ENCODE measurements at places on chromosomes 1 and 21.

- no peak for DNase-seq
Observed at GRCh38 chr1:8217011-8217711, 100.8 kb upstream of the SLC45A1 start.

DNA sequence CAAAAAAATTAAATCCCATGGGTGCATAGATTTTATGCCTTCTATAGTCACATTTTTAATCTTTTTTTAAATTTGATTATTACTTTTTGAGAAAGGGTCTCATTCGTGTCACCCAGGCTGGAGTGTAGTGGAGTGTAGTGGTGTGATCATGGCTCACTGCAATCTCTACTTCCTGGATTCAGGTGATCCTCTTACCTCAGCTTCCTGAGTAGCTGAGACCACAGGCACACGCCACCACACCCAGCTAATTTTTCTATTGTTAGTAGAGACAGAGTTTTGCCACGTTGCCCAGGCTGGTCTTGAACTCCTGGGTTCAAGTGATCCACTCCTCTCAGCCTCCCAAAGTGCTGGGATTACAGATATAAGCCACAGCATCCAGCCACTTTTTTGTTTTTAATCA lies 10.4 kb downstream of the CBR3 start:
- no peak for DNase-seq

- no peak for DNase-seq
Observed at GRCh38 chr1:88378560-88378959, 305.5 kb upstream of the PKN2 start.

GRCh38 chr1:208885650-208886049 lies 641.5 kb upstream of the PLXNA2 start:
- no peak for DNase-seq

DNA sequence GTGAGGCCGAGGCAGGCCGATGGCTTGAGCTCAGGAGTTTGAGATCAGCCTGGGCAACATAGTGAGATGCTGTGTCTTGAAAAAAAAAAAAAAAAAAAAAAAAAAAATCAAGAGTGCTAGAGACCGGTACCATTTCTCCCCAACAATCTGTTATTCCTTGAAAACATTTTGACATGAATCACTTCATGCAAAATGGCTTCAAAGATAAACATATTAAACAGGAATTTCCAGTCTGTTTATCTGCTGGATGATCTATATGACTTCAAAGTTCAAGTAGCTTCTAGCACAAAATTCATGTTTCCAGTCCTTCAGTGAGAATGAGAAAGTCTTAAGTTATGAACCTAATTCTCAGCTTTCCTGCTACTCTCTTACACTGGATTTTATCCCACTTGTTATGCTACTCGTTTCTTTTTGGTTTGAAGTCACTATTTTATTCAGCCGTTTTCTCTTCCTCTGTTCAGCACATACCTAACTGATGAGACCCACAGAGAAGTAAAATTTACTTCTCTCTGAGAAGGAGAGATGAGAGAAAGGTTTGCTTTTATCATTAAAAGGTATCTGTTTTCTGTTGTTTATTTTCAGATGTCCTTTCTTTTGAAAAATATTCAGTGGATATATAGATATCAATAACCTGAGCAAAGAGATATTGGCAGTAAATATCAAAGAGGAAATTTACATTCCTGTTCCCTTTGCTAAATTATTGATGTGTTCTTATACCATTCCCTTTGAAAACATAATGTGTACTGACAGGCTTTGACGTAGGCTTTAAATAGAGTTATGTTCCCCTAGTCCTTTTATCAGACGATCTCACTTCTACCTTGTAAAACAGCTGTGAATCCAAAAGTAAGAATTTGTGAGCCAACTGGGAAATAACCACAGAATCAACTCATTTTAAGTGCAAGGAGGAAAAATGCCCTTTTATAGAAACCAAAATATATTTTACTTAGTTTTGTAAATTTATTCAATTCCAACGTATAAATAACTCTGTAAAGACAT lies 38.2 kb downstream of the CD46 start:
- DNase-seq: no peak

GRCh38 chr21:41883582-41883981 lies 4.4 kb upstream of the PRDM15 start:
- DNase-seq: no peak

- no peak for DNase-seq
Observed at GRCh38 chr1:35637401-35637809, 3.9 kb downstream of the PSMB2 start.

DNA sequence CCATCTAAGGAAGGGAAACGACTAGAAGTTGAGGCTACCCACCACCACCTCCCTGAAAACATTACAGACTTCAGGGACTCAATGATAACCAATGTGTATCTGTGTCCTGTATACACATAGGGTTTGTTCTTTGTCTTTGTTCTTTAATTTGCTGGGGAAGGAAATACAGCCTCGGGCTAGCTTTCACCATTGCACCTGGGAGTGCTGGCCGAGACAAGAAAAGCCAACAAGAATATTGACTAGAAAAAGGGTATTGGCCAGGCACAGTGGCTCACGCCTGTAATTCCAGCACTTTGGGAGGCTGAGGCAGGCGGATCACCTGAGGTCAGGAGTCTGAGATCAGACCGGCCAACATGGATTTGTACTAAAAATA lies 50.4 kb downstream of the MDM4 start:
- DNase-seq: no peak

GRCh38 chr1:221774054-221774842 lies 32.4 kb upstream of the DUSP10 start:
- no peak for DNase-seq

DNA sequence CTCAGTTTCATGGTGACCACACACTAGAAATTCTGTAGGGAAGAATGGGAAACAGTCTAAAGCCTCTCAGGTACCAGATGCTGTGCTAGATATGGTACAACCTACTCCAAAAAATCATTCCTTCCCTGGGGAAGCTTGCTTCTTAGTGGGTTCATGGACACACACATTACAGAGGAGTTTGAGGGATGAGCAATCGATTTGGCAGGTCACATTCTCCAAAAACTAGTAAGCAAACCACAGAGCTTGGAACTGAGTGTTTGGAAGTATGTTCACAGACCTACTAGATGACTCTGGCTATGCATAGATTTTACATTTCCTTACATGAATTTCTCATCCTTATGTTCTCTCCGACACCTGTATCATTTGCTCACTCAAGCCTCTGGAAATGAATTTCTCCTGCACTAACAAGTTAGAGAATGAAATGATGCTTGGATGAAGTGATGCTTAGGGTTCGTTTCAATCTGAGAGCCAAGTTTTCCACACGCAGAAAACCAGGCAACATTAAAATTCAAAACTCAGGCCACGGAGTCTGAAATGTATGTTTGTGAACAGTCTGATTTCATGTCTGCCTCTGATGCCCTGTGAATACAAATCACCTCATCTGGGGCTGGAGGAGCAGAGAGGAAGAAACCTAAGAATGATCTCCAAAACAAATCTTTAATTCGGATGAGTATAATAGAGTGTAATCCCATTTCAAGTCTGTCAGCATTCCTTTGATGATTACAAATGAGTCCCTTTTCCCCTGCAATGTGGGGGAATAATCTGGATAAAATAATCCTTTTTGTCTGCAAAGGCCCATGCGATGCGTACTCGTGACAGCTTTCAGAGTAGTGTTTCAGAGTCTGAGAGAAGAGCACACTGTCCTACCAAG lies 11.0 kb downstream of the EVA1C start:
- DNase-seq: no peak

- DNase-seq: no peak
Observed at GRCh38 chr1:67485046-67485811, 55.0 kb upstream of the SERBP1 start.

- DNase-seq: no peak
Observed at GRCh38 chr1:38788341-38789336, 70.9 kb downstream of the RRAGC start.

DNA sequence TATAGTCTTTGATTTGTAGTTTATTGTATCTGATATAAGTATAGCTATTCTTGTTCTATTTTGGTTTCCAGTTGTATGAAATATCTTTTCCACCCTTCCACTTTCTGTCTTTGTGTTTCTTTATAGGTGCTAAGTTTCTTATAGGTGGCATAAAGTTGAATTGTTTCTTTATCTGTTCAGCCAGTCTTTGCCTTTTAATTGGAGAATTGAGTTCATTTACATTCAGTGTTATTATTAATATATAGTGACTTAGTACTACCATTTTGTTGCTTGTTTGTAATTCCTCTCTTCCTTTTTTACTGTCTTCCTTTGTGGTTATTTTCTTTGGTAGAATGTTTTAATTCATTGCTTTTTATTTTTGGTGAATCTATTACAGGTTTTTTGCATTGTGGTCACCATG lies 77.7 kb downstream of the MAGI3 start:
- DNase-seq: no peak

DNA sequence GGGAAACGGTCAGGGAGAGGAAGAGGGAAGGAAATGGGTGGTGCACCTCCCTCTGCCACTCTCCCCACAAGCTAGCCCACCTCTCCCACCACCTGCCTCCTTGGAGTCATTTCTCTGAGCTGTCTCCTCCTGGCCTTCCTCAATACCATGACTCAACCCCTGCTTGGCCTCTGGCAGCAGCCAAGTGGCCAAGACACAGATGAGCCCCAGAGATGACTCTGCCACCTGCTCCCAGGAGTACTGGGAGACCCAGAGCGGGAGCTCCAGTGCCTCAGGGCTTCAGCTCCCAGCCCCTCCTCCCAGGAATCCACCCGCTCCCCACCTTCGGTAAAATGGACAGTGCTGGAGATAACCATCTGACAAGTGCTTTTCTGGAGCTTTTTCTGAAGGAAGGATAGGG lies 2.6 kb downstream of the S100A16 start:
- DNase-seq: no peak

DNA sequence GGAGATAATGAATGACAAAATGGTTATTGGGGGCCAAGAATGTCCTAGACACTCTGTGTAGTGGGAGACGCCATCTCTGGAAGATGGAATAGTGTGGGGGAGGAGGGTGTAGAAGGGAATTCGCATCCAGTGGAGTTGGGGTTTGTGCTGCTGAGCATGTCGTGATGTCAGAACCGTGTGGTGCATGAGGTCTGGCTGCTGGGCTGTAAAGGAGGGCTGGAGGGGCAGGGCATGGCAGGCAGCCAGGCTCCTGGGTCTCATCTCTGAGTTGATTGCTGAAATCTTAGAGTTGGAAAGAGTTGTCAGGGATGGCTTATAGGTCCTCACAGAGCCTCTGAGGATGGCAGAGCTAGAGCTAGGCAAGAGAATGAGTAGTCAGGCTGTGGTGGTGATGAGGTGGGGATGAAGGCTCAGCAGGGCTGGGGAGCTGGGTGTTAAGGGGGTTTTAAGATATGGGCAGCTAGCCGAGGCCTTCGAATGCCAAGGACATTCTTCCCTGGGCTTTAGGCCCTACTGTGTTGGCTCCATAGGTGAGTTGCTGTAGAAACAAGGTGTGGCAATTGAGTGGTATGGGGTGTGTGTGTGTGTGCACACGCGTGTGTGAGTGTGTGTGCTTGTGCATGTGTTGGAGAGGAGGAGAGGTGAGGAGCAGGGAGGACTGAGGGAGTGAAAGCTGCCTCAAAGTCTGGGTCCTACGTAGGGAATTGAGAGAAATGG lies 1.9 kb downstream of the PPFIA4 start:
- no peak for DNase-seq

DNA sequence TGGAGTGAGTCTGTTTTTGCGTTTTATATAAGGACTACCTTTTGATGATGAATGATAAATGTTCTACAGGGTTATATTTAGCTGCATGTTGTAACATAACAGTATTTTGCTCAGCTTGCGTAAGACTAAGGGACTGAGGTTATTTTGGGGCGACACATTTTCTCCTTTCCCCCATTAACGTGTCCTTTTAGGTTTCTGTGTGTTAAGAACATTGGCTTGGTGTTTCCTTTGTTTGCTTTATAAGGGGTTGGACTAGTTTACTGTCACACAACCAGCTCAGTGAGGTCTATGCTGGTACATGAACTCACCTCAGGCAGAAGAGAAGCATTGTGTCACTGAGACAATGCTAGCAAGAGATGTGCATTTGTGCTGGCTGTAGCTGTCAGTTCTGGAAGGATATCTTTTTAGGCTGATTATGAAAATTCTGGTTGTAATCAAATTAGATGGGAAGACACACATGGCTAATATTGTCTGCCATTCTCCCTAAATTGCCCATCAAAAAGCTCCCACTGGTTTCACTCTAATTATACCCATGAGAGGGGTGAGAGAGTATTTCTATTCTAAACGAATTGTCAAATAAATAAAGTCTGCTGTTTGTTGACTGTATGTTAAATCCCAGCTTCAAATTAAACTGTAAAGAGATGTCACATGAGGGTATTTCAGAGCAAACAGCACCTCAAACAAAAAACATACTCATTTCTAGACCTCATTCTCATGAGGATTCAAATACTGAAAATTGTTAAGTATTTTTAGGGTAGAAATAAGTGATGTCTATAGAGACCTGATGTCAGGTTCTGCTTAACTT lies 62.6 kb downstream of the CDC14A start:
- no peak for DNase-seq

DNA sequence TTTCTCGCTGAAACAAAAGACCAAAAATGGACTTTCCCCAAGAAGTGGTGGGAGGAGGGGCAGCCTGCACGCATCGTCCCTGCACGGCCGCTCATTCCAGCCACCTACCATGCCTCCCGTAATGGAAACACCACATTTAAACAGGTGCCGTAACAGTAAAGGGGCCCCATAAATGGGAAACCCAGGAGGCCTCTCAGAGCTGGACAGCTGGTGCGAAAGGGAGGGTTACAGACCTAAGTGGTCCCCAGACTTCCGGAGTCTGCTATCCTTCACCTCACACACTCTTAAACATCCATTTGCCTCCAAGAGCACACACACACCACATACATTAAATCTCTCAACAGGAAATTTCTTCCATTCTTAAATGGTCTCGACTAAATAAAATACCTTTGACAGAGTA lies 120.7 kb upstream of the SOD1 start:
- no peak for DNase-seq

DNA sequence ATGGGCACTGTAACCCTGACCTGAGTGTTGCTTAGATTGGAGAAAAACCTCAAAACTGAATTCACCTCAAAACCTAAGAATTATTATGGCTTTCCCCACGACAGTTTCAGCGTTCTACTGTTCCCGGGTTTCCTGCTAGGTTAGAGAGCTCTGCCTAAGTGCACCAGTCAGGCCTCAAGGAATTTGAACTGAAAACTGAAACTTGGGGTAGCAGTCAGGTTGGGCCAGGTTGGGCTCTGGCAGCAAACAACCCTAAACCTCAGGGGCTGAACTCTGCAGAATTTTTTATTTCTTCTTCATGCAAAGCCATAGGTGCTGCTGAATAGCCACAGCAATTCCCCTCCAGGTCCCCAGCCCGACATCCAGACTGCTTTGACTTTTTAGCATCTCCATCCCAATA lies 437.0 kb upstream of the PROX1 start:
- no peak for DNase-seq

- no peak for DNase-seq
Observed at GRCh38 chr1:22562584-22563583, at the start of gene EPHA8. TSS of gene EPHA8 (plus strand) at chr1:22563489. CDS start at chr1:22563636, 147 bp downstream.

DNA sequence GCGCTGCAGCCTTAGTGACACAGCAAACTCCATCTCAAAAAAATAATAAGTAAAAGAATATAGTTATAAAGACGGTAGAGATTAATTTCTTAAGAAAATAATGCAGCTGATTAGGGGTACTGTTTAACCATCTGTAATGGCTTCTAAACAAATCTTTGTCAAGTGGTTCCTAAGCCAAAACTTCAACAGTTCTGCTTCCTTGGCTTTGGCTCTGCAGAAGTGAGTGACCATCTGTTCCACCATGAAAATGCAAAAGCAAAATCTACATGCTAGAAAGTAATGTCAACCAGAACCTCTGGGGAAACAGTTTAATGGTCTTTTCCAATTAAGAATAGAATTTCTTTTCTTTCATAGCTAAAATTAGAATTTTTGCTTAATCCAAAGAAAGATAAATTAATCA lies 8.3 kb upstream of the SH2D5 start:
- DNase-seq: no peak

- DNase-seq: no peak
Observed at GRCh38 chr1:235470741-235471439, 33.4 kb downstream of the B3GALNT2 start.

- no peak for DNase-seq
Observed at GRCh38 chr1:175410560-175410959, 218.0 kb upstream of the KIAA0040 start.
